ENCODE measurements at places on chromosomes 12 and 14.

GRCh38 chr12:104729091-104729490 is 229.0 kb downstream of the SLC41A2 start:
- no peaks in the 10 kb centered on the region for H3K4me1 ChIP-seq
- no peak overlapping the region for H3K27ac ChIP-seq
- no peaks in the 10 kb centered on the region for H3K27me3 ChIP-seq

DNA sequence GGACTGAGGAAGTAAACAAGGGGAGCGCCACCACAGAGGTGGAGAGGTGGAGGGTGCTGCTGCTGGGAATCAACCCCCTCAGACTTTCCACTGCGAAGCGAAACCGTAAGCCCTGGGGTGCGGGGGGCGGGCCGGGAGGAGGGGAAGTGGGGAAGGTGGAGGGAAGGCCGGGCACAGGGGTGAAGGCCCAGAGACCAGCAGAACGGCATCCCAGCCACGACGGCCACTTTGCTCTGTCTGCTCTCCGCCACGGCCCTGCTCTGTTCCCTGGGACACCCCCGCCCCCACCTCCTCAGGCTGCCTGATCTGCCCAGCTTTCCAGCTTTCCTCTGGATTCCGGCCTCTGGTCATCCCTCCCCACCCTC is at the start of gene LAG3:
TSS of gene LAG3 (plus strand) at position 190 of the 365 bp plus-strand sequence. CDS start 333 bp downstream, outside the sequence.
- H3K27ac ChIP-seq, result no peak within 1 kb of the TSS
- peaks cover 43% of the 10 kb centered on the region for H3K4me1 ChIP-seq
- DNase-seq, result no peak
- peaks cover 15% of the 10 kb centered on the region for H3K36me3 ChIP-seq

DNA sequence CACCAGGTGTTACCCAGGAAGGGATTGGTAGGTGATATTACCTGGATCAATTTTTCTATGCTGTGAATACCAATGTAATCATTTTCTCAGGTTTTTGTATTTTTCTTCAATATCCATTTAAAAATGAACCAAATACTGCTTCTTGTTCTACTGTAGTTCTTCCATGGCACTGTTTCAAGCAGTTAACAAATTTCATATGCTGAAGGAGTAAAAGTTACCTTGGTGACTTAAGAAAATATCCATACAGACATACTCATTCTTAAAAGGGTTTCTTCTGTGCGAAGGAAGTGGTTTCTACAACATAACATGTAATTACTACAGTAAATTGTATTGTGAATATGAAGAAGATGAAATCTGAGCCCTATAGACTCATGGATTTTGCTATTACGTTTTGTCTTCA is 222.5 kb downstream of the TMEM117 start:
- H3K4me3 ChIP-seq, result no peak overlapping the region
- peaks cover 9% of the 10 kb centered on the region for H3K4me1 ChIP-seq
- H3K27me3 ChIP-seq, result no peaks in the 10 kb centered on the region
- no peak overlapping the region for H3K27ac ChIP-seq

DNA sequence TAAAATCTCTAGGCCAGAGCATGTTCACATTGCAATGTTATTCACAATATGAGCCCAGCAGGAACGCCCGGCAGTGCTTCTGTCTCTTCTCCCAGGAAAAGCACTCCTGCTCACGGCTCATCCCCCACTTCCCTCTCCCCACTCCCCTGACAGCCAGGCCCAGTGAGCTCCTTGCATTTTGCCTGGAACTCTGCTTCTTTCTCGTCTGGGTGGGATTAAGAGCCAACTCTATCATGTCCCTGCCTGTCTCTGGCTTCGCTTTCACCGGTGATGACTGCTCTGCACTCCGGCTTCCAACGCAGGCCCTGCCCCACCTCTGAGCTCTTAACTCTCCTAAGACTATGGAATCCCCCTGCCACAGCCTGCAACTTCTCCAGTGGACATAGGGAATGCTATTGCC is 2.5 kb downstream of the PLEK2 start:
- no peaks in the 10 kb centered on the region for H3K36me3 ChIP-seq
- H3K4me1 ChIP-seq, result peaks cover 24% of the 10 kb centered on the region
- H3K27me3 ChIP-seq, result no peaks in the 10 kb centered on the region
- no peak overlapping the region for H3K4me3 ChIP-seq
